AG08395 (cell line): ENCODE measurements at places on chromosomes 11 and 22.

DNA sequence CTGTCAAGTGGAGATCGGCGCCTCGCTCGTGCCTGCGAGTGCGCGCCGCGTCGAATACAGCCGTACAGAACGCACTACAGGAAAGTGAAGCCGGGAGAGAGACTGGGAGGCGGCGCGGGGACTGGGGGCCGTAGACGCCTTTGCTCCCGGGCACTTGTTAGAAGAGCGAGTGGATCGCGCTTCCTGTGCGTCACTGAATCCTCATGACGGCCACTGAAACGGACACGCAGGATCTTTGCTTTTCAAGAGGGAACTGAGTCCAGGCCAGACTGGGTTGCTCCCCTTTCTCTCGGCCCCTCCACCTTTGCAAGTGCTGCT, 314 bp downstream of the RIC8A start:
- DNase-seq, result peak; percentile 22

GRCh38 chr11:87258171-87258833, 220.6 kb downstream of the TMEM135 start:
- DNase-seq, result no peak

GRCh38 chr22:44522526-44523170, 24.6 kb upstream of the RTL6 start:
- DNase-seq, result no peak

GRCh38 chr11:79438631-79439409, 2.0 kb downstream of the TENM4 start:
- peak; percentile 31 for DNase-seq
